ENCODE measurements at places on chromosomes 2 and 18.

GRCh38 chr2:33645861-33646260, 46.8 kb upstream of the FAM98A start:
- DNase-seq = no peak

- DNase-seq = no peak
Measured at GRCh38 chr2:83587309-83587708, 871.8 kb downstream of the SUCLG1 start.

- DNase-seq = no peak
Measured at GRCh38 chr2:206873423-206873822, 65.9 kb upstream of the CPO start.

- no peak for DNase-seq
Measured at GRCh38 chr18:36527051-36527450, 229.5 kb downstream of the FHOD3 start.

- DNase-seq = no peak
Measured at GRCh38 chr2:186445506-186445905, 40.6 kb upstream of the ZC3H15 start.

GRCh38 chr2:23107327-23107941, 277.5 kb upstream of the KLHL29 start:
- DNase-seq = no peak
